ENCODE measurements at places on chromosomes 7 and 10.

- no peak for DNase-seq
These were observed 99.9 kb downstream of the OAT start for GRCh38 chr10:124318811-124319210.

DNA sequence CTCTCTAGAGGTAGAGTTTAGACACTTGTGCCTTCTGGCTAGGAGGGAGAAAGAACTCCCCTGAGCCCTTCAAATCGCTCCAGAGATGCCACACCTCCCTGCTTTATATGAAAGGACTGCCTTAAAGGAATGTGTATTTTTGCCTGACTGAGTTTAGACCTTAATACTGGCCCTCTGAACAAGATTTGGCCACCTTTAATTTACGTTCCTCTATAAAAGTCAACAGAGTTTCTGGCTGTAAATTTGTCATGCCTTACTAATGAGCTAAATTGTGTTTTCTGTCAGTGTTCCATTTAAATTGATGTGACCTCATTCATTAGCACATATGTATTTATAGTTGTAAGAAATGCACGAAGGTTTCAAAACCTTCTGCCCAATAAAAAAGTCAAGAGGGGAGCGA, 48.0 kb downstream of the SEMA3C start:
- DNase-seq = no peak

- DNase-seq = no peak
These were observed 1183.9 kb upstream of the C7orf33 start for GRCh38 chr7:147406521-147407135.

DNA sequence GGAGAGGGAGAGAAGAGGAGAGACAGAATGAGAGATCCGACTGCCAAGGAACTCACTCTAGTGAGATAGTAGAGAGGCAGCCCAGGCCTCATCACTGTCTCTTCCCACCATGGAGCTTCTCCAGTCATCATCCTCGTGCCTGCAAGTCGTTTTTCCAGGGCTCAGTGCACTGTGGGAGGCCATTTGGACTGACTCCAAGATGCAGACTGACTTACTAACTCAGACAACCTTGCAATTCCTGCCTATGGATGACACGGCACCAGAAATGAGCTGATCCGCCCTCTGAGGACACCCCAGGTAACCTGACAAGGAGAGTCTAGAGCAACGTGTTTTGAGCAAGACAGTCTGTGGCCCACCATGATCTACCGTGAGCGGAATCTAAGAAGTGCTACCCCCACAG, 154.9 kb downstream of the GLI3 start:
- DNase-seq = no peak

GRCh38 chr10:97390091-97390490, 11.0 kb downstream of the RRP12 start:
- no peak for DNase-seq

GRCh38 chr7:6628045-6628444, 9.1 kb upstream of the ZNF316 start:
- no peak for DNase-seq

DNA sequence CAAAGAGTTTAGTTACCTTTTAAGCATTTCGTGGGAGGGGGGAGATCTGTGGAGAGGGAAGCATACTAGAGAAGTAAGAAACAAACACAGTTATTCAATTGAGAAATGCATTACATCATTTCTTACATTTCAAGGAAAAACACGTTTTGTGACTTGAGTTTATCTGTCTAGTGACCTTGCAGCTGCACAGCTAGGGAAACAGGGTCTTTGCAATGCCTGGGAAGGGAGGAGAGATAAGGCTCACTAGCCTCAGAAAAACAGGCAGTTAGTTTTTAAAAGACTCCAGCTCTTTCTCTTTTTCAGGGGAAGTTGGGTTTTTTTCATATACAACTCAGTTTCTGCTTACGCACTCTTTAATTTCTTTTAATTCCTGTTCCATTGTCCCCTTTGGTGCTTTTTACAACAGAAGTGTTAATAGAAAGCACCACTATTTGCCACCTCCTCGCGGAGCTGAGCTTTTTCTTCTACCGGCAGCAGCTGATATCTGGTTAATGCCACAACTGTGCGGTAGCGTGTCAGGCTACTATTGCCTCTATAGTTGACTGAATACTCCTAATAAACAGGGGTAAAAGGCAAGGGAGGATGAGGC, 5.6 kb downstream of the CYP3A43 start:
- no peak for DNase-seq

DNA sequence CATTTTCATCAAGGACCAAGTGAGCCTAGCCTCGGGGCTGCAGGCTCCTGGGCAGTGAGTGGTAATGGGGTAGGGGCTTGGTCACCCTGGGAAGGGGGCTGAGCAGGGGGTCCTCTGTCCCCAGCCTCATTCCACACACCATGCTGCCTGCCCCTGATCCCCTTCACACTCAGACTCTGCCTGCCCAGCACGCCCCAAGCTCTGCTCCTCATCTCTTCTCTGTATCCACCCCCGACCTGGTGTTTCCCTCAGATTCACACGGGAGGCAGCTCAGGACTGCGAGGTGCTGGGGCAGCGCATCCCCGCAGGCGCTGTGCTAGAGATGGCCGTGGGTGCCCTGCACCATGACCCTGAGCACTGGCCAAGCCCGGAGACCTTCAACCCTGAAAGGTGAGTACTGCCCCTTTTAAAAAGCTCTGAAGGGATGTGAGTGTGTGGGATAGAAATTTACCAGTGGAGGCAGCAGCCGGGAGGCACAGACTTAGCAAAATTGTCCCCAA, 47.2 kb downstream of the PARP12 start:
- DNase-seq = no peak

DNA sequence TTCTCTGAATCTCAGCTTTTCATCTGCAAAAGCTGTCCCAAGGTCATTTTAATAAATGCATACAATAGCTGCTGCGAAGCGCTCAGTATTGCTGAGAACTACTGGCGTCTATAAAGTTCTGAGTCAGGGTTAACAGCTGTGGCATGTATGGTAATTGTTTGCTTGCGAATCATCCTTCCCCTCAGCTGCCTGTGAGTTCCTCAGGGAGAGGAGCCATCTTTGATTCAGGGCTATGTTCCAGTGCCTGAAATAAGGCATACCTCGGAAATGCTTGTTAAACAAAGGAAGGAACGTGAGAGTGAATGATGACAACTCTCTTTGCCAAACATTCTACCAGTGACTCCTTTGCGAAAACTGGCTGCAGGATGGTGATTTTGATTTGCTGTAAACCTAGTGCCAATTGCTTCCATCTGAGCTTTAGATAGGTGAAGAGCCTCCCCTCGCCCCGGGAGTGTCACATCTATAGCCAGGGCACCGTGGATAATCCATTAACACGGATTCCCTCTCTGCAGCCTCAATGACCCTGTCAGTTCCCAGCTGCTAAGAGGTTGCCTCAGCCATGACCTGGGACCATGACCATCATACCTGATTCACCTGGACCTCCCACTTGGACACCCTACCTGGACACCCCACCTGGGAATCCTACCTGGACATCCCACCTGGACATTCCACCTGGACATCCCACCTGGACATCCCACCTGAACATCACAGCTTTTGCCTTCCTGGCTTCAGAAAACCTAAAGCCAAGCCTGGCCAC, 39.6 kb downstream of the GPRIN2 start:
- DNase-seq = no peak

DNA sequence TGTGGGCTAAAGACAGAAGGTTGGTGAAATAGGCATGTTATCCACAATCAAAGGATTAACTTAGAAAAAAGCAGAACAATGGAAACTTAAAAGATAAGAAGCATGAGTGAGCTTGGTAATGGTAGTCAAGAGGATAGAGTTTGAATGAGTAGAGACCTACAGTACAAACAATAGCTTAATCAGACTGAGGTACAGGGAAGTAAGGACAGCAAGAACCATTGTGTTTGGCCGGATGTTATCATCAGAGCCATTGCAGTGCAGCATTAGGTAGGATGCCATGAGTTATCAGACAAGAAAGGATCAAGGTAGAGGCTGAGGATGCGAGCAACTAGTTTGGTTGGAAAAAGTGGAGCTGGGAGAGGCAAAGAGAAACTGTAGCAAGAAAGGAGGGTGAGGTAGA, 353.3 kb upstream of the VSTM2A start:
- DNase-seq = no peak

DNA sequence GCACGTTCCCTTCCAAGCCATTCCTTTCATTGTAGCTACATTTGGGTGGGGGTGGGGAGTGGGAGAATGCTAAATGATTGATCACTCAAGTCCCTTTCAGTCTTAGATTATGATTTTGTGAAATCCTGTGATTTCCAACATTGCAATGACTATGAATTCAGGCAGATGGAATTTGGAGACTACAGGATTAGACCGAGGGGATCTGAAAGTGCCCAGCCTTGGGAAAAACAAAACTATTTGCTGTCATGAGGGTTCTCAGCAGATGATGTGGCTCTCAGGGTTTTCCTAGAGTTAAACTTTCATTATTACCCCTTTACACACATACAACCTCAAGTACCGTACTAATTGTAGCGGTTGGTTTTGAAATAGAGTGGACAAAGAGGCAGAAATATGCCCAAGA, 4.7 kb downstream of the MACROH2A2 start:
- DNase-seq = no peak

GRCh38 chr10:126909147-126909546, 3.9 kb downstream of the DOCK1 start:
- no peak for DNase-seq

Measured in stimulated activated CD8-positive, alpha-beta memory T cell treated with anti-CD3 and anti-CD28 coated beads, Interleukin-7, amount 100 ng/mL, for 1 hour (primary cell).